Epithelial cell of proximal tubule (primary cell): ENCODE measurements at places on chromosomes 3 and 15. TPM values are rescaled to one million over a fixed set of nuclear protein-coding genes. Genes with fewer than 3 reads are reported as not detected.
A peak's percentile ranks its signal among the peaks of the same experiment; 100 is the strongest.

DNA sequence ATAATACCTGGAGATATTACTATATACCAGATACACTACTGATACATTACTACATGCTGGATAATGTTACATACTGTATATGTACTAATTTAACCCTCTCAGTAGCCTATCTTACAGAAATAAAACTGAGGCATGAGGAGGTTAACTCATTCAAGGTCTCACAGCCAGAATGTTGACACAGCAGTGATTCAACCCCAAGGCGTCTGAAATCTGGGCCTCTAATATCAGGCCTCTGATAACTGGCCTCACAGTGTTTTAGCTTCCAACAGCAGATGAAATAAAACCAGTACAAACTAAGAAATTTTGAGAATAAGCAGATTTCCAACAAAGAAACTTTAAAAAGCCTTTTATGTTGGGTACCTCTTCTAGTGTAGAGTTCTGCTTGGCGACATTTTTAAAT lies 23.4 kb downstream of the DZIP1L start:
- no peak for DNase-seq

C3orf52 gene
- total RNA-seq, result 33.6 and 55.1 TPM in 2 replicates

TGM4 gene
- 0.07 TPM in 1 of 2 replicates, not detected in the other for total RNA-seq

DNA sequence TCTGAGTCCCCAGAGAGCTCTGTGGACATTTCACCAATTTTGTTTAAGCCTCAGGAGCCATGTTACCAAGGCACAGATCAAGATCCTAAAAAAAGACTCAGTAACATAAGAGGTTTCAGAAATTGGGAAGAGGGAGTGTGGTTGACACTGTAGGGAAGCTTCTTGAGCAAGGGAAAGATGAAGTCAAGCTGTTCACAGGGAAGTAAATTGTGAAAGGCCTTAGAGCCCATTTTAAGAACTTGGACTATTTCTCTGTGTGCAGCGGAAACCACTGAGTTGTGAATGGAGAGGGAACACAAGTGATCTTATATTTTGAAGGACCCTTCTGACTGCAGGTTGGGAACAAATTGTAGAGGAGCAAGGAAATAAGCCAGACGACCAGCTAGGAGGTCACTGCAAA lies 18.7 kb downstream of the BCL2A1 start:
- no peak for DNase-seq

COLQ gene
- total RNA-seq, result 0.12 and 0.14 TPM in 2 replicates

GRCh38 chr3:132119531-132119930 lies 84.7 kb upstream of the CPNE4 start:
- no peak for DNase-seq

- no peak for DNase-seq
These were observed 111.4 kb downstream of the ZMAT3 start for GRCh38 chr3:178960181-178960580.

DNA sequence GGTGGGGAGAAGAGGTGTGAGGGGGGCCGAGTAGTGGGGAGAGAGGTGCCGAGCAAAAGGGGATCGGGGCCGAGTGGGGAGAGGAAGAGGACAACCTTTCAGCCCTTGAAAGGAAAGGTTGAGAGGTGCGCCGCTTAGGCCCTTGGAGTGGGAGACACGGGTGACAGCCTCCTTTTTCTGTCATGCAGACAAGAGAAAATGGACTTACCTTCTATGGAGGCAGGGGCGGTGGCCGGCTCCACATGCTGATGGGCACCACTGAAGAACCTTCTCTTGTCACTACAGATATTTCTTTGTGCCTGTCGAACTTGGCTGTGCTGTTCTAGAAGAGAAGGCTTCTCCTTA lies 421 bp downstream of the KLHL18 start:
- DNase-seq, result no peak

GOLGA6L26 gene
- not detected in 2 replicates for total RNA-seq

- DNase-seq, result no peak
These were observed 16.2 kb downstream of the ACVR2B start for GRCh38 chr3:38469852-38470251.

GRCh38 chr3:109140318-109140717 lies 3.8 kb downstream of the C3orf85 start:
- DNase-seq, result no peak

GRCh38 chr3:57832900-57833313 lies 76.8 kb downstream of the SLMAP start:
- DNase-seq, result no peak

DNA sequence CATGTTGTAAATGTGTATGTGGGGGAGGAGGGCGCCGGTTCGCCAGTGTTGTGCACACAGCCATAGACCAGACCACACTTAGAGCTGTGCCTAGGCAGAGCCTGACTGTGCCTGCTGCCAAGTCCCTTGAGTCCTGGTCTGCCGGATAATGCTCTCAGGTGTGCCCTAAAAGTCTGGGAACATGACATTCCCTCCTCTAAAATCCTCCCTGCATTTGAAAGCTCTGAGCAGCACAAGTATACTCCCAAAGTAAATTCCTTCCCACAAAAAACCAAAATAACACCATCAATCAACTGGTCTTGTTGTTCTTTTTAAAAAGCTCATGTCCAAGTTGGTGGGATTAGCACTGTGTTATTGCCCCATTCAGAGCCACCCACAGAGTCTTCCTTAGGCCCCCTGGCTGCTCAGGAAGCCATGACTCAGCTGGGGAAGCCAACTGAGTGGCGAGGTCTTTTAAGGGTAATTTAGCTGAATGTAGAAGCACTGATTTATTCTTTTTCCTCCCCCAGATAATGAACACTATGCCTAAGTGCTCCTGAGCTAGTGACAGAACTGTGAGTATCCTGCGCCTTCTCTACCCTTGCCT lies 147.8 kb upstream of the MCTP2 start:
- no peak for DNase-seq

DNA sequence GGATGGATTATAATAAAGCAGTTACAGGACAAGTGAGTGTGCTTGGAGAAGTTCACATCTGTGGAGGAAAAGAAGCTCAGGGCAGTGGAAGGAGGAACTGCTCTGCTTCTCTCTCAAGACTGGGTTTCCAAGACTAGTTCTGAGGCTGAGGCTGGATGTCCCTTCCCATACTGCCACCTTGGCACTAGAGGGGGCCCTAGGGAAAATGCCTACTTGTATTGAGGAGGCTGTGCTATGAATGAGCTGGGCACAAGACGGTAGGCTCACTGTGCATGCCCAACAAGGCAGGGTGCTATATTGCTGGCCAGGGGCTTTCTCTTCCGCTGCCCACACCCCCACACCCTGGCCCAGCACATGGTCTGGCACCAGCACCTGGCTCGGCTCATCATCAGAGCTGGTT lies 65.2 kb downstream of the SLCO2A1 start:
- DNase-seq, result no peak

DNA sequence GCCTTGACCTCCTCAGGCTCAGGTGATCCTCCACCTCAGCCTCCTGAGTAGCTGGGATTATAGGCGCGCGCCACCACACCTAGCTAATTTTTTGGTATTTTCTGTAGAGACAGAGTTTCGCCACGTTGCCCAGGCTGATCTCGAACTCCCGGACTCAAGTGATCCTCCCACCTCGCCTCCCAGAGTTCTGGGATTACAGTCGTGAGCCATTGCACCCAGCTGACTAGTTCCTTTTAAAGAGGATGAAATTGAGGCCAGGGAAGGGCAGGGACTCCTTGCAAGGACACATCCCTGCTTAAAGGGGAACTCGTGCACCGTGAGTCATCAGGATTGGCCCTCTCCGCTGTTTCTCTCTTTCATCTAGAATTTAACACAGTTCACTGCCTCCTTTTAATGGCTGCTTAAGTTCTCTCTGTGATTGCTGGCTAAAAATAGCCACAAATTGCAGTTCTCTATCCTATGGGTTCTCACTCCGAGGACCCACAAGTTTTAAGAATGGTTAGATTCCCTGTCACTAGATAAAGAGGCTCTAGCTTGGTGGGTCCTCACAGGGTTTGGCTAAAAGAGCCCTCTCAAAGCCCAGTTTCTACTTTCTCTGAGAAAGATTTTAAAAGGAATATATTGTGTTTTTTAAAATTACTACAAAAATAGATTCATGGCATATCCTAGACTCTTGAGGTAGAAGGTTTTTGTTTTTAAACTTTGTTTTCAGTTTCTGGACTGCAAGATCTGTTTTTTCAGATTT lies 1.4 kb downstream of the CRTAP start:
- peak; percentile 93 for DNase-seq

- no peak for DNase-seq
These were observed 945.0 kb upstream of the CFAP20DC start for GRCh38 chr3:59994732-59995304.

DNA sequence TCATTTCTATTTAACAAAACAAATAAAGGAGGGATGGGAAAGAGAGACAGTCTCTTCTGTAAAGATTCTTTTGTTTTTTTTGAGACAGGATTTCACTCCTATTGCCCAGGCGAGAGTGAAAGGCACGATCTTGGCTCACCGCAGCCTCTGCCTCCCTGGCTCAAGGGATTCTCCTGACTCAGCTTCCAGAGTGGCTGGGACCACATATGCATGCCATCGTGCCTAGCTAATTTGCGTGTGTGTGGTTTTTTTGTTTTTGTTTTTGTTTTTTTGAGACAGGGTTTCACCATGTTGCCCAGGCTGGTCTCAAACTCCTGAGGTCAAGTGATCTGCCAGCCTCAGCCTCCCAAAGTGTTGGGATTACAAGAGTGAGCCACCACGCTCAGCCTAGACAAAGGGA lies 23.3 kb downstream of the STAG1 start:
- DNase-seq, result no peak

ARHGEF26 gene
- 2.9 TPM in 2 replicates for total RNA-seq

DAG1 gene
- 43.6 and 77.2 TPM in 2 replicates for total RNA-seq

MCF2L2 gene
- 0.58 and 0.87 TPM in 2 replicates for total RNA-seq

DNA sequence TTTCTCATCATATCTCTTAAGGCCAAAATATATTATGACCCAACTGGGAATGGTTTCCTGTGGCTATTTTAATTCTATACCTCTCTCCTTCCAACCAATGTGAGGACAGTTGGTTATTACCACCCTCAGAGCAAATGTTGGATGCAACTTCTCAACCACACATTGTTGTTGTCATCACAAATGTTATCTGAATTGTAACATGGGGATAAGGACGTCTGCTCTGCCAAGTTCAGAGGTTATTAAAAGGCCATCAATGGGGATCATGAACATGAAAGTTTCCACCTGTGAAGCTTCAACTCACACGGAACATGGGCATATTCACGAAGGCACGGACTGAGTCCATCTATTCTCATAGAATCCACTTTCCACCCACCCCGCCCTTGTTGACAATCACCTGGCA lies 46.8 kb downstream of the MB21D2 start:
- DNase-seq, result no peak

DNA sequence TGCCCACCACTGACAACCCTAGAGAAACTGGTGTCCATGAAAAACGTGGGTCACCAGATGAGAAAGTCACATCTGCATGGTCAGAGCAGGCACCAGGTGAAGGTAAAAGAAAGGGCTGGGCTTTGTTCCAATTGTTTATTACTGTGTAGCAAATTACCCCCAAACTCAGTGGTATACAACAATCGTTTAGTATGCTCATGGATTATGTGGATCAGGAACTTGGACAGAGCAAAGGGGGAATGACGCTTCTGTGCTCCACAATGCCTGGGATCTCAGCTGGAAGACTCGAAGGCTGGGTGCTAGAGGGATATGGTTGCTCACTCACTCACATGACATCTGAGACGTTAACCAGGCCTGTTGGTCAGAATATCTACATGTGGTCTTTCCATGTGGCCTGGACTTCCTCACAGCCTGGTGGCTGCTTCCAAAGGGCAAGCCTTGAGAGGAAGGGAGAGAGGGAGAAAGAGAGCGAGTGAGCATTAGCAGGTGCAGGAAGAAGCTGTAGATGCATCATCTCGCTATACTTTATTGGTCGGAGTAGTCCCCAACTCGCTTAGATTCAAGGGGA lies 44.9 kb downstream of the LPP start:
- no peak for DNase-seq

DNA sequence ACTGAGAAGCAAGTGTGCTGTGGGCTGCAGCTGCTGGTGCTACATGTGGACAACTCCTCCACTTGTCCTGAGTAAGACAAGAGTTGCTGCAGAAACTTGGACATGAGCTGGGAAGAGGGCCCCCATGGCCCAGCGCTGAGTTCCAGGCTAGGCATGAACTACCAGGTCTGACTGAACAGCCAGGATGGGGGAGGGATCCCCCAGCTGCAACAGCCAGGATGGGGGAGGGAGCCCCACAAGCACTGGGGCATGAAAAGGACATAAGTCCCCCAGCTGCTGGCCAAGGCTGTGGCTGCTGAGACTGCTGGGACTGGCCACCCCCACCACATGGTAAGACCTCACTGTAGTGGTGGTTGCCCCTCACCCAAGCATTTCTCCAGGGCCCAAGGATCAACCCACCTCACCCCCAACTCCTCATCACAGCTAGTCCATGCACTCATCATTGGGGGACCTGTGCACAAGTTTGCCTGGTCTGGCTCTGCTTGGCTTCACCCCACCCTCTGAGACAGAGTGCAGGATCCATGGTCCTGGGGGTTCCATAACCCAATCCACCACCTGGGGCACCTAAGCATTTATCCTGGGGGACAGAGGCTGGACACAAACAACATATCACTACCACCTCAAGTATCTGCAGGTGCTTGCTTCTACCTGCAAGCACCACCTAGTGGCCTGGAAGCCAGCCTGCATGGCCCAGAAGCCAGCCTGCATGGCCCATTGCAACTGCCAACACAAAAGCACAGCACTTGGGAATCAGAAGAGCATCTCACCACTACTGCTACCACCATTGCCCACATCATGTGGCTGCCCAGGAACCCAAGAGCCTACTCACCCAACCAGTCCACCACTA lies 84.5 kb upstream of the STT3B start:
- DNase-seq, result no peak

- no peak for DNase-seq
These were observed 1.0 kb upstream of the PRTG start for GRCh38 chr15:55743729-55744655.

DNA sequence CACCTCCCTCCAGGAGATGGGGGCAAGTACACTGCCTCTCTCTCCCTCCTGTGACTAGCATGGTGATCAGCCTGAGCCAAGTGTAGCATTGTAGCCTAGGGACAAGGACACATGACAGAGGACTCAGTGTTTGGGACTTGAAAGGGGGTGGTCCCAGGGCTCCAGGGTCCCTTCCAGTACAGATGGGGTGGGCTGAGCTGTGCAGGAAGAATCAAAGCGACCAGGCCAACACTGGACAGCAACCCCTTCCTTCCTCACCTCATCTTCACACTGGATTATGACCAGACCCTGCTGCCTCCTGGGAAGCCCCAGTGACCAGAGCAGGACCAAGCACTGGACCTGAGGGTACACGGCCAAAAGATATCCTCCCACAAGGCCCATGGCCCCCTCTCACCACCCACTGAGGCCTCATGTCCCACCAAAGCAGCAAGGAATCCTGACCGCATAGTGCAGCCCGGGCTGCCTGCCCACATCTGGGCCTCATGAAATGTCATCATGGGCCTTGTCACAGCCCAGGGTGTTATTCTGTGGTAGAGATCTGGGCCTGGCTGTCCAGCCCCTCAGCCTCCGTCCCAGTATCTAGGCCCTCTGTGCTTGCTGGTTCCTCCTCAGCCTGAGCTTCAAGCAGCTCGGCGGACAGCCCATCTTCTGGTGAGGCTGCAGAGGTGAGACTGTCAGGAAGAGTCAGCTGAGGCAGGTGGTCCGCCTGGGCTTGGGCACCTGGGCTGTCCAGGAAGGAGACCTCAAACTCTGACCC lies 9.5 kb downstream of the GORASP1 start:
- DNase-seq, result no peak

- DNase-seq, result no peak
These were observed 185.3 kb upstream of the FEZF2 start for GRCh38 chr3:62558549-62559112.

GRCh38 chr3:174295306-174296092 lies 563.6 kb upstream of the NAALADL2 start:
- DNase-seq, result no peak
